ENCODE measurements at places on chromosomes 5 and 9.

DNA sequence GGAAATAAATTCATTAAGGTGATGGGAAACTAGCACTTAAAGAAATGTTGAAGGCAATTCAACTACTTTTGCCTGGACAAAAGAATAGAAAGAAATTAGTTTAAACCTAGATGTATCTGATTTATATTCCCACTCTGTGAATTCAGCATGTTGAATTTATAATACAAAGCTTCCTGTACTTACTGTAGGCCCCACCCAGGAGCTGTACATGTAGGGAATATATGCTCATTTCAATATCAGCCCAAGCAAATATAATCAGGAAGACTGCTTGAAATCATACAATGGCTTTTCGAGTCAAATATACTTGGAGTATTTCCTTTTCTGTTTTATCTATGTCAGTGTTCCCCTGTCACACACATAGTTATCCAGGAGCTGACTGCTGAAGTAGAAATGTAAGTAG is 102.1 kb downstream of the OTULIN start:
- DNase-seq = no peak

DNA sequence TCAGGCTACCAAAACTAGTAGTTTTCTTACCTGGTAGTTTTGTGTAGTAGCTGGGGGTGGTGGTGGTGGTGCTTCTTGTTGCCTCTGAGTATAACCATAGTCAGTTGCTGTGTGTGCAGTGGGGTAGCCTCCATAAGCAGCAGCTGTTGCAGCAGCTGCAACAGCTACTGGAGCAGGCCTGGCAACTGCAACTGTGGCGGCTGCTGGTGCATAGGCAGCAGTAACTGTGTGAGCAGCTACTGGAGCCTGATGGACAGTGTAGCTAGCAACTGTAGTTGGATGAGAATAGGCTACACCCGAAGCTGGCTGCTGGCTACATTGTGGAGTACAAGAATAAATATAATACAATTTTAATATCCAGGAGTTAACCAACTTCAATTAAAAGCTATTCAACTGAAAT is 24.7 kb downstream of the ZFR start:
- no peak for DNase-seq

GRCh38 chr5:3310541-3311261 is 284.9 kb upstream of the IRX1 start:
- no peak for DNase-seq

DNA sequence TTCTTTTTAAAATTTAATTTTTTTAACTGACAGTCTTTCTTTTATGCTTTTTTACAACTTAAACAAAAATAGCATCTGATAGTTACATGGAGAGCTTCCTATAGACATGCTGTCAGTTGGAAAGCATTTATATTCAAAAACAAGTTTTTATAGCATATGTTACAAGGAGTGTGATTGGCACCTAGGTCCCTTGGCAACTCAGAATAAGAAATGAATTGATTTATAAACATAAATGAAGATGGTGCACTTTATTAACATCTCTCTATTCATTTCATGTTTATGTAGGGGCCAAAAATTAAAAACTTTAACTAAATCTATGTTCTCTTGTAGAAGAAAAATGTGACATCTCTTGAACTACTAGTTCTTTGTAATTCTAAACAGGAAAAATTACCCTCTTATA is 153.2 kb downstream of the XRCC4 start:
- DNase-seq = no peak

GRCh38 chr5:91706785-91707520 is 323.8 kb upstream of the ARRDC3 start:
- no peak for DNase-seq

DNA sequence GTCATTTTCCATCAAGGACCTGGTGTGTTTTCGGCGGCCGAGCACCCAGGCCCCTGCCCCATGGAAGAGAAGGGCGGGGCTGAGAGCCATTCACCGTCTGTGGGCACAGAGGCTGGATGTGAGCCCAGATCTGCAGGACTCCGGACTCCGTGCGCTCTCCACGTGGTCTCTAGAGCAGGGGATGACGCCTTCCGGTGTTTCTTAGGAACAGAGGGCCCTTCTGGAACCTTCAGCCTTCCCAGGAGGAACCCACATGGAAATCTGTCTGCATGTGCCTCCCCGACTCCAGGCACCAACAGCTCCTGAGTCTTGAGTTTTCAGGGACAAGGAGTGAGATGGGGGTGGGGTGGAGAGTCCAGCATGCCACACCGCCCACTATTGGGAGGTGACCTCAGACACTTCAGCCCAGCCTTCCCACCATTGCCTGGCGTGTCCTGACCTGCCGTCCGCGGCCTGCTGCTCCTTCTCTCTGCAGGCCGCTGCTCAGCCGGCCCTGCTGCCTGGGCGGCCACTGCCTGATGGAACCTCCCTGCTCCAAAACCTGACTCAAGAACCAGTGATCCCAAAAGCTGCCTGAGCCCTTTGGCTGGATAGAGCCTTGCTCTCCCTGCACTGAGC is 2.4 kb upstream of the RXRA start:
- no peak for DNase-seq

DNA sequence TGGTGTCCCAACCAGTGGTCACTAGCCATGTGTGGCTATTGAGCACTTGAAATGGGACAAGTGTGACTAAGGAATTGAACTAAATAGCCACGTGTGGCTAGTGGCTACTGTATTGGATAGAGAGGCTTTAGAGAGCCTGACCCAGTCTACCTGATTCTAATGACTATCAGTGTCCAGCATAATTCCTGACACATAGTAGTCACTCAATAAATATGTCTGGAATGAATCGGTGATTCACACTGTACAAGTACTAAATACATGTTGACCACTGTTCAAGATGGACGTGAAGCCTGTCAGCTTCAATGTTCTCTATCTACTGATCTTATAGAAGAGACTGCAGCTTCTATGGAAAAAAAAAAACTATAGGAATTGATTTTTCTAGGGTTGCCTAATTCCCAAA is 57.7 kb upstream of the MAST4 start:
- no peak for DNase-seq

DNA sequence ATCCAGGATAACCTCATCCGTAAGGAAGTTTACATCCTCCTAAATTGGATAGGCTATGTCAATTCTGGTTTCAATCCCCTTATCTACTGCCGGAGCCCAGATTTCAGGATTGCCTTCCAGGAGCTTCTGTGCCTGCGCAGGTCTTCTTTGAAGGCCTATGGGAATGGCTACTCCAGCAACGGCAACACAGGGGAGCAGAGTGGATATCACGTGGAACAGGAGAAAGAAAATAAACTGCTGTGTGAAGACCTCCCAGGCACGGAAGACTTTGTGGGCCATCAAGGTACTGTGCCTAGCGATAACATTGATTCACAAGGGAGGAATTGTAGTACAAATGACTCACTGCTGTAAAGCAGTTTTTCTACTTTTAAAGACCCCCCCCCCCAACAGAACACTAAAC is 1.3 kb downstream of the ADRB2 start:
- no peak for DNase-seq

DNA sequence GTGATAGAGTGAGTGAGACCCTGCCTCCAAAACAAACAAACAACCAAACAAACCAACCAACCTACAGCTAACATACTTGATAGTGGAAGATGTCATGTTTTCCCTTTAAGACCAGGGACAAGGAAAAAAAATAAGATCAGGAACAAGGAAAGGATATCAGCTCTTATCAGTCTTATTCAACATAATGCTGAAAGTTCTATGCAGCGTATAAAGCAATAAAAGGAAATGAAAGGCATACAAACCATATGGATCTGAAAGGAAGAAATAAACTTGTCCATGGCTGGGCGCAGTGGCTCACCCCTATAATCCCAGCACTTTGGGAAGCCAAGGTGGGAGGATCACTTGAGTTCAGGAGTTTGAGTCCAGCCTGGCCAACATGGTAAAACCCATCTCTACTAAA is 23.5 kb upstream of the SPIN1 start:
- no peak for DNase-seq

GRCh38 chr9:110125207-110125751 is 82.7 kb downstream of the C9orf152 start:
- DNase-seq = no peak

GRCh38 chr9:91220491-91221135 is 141.1 kb downstream of the AUH start:
- no peak for DNase-seq

- no peak for DNase-seq
Measured at GRCh38 chr5:83133797-83134196, 56.5 kb downstream of the XRCC4 start.

DNA sequence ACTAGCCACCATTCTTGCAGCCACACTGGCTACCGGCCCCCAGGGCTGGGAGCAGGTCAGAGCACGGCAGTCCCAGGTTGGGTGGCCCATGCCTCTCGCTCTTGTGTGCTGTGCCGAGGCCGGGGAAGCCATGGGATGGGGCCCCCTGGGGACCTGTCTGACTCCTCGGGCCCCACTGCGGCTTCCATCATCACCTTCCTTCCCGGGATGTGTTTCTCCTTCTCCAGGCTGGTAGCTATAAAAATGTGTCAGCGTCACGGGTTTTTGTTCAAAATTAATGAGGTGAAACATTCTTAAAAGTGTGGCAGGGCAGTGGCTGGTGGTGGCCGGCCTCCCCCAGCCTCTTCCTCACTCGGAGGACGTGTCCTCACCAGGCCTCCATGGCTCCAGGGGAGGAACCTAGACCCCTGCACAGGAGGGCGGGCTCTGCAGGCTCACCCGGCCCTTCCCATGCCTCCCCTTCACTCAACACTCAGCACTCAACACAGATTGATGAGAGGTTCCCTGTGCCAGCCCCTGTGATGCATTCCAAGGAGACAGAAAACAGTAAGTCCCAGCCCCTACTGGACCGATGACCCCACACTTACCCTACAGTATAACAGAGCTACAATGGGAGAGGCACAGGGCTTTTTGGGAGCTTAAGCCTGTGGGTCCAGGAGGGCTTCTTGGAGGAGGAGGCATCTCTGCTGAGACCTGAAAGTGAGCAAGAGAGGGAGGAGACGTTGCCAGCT is 43.2 kb downstream of the PTGES start:
- no peak for DNase-seq

- peak; percentile 88 for DNase-seq
Measured at GRCh38 chr9:21709464-21710058, 92.9 kb upstream of the MTAP start.

GRCh38 chr5:141672841-141673813 is 8.9 kb downstream of the ARAP3 start:
- peak; percentile 24 for DNase-seq

DNA sequence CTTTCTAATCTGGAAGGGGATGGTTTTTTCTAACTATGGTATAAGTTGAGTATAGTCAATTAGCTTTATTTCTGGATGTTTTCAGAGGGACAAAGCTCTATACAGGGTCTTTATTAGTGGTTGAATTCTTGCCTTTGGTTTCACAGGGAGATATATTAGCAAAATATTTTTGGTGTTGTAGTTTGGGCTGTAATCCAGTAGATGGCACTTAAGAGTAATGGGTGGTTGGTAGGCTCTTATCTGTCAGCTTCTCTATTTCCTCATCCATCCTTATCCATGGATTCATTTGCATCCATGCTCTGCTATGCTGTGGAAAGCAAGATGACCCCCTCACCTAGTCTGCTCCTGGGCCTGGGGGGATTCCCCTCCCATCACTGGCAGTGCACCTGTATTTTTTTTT is 363.6 kb upstream of the CYLC2 start:
- no peak for DNase-seq

All from activated CD8-positive, alpha-beta T cell treated with anti-CD3 and anti-CD28 coated beads for 36 hours (primary cell).